Brain (organoid and tissue), 16 donors: ENCODE measurements at places on chromosomes 16 and 17.

GRCh38 chr17:68356520-68356919, 65.2 kb downstream of the ARSG start:
- DNase-seq, result no peak

GRCh38 chr16:750485-750884, 9.7 kb upstream of the CIAO3 start:
- DNase-seq, result no peak

DNA sequence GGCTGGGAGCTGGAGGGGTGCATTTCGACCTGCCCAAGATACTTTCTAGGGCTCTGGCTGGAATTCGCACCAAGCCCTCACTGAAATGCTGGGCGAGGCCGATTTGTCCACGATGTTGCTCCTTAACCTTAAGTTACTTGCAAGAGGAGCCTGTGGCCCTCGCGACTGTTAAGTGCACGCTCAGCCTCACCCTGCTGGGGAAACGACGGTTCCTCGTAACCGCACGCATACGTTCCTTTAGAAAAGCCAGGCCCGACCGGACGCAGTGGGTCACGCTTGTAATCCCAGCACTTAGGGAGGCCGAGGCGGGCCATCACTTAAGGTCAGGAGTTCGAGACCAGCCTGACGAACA, 607 bp upstream of the NCOR1 start:
- no peak for DNase-seq

- no peak for DNase-seq
Observed at GRCh38 chr17:82338858-82339633, 5.5 kb upstream of the SECTM1 start.

DNA sequence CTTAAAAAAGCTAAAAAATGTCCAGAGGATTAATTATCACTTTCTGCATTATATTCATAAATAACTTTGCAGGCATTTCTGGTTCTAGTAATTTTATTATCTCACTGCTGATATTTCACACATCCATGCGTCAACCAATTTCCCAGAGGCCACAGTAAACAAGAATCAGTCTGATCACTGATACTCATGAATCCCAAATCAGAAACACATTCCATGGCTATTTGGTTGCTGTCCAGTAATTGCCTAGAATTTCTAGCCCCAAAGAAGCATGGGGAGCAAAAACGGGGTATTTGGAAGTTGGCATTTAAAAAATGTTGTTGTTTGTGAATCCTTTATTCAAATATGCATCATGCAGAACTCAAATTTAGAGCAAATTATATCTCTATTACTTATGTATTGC, 244.8 kb downstream of the CDH8 start:
- no peak for DNase-seq

- DNase-seq, result no peak
Observed at GRCh38 chr17:48720266-48721008, 1.9 kb downstream of the PRAC1 start.

DNA sequence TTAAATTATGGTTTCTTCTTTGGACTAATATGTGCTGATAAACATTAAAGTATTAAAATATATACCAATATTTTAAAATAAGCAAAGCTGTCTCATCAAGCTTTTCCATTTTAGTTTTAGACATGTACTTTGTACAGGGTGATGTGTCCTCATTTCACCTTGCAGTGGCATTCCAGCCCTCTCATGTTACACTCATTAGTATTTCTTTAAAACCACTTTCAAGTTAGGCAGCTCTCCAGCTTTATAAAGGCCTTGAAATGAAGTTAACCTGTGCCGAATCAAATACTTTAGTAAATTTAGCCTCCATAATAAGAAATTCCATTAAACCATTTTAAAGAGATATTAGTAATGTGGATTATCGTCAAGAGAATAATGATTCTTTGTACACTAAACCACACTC, 107.6 kb upstream of the HLF start:
- no peak for DNase-seq

DNA sequence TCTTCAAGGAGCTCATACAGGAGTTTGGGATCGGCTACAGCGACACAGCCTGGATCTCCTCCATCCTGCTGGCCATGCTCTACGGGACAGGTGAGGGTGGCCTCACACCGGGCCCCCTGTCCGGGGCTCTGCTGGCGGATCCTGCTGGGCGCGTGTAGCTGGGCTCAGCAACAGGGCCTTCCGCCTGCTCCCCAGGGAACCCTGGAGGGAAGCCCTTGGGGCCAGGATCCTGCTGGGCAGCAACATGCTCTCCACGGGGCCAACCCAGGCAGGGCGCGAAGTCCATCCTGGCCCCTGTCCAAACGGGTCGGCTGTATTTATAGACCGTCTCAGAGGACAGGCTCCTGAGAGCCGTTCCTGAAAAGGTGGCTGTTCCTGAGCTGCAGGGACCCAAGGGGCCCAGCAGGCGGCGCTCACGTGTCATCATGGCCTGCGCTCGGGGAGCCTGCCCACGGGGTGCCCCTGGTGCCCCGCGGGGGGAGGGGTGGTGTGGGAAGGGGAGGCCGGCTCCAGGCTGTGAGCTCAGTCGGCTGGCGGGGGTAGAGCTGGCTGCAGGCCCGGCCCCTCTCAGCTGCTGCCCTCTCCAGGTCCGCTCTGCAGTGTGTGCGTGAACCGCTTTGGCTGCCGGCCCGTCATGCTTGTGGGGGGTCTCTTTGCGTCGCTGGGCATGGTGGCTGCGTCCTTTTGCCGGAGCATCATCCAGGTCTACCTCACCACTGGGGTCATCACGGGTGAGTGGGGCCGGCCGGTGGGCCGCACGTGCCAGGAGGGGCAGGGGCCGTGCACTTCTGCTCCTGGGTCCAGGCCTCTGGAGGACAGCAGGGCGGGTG, 7.5 kb downstream of the SLC16A3 start:
- DNase-seq, result peak; percentile 68

GRCh38 chr16:75256696-75257343, 5.4 kb upstream of the BCAR1 start:
- peak; percentile 76 for DNase-seq

DNA sequence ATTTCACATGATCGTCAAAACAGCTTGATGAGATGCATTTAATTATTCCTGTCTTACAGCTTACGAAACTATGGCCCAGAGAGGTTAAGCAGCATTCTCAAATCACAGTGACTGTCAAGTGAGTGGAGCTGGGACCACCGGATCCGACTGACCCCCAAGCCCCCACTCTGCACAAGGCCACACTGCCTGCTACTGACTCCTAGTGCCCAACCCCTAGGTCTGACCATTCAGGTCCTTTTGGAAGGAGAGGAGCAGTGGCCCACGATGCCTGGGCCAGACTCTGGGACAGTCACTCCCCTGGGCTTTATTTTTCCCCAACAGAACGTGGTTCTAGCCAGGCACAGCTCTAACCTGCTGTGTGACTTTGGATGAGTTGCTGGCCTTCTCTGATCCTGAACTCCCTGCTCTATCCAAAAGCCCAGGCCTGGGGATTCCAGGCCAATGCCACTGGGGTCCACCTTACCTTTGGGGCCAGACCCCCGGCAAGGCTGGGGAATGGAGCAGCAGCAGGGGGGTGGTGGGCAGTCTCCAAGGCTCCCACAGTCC, 9.9 kb downstream of the TSPOAP1 start:
- no peak for DNase-seq

DNA sequence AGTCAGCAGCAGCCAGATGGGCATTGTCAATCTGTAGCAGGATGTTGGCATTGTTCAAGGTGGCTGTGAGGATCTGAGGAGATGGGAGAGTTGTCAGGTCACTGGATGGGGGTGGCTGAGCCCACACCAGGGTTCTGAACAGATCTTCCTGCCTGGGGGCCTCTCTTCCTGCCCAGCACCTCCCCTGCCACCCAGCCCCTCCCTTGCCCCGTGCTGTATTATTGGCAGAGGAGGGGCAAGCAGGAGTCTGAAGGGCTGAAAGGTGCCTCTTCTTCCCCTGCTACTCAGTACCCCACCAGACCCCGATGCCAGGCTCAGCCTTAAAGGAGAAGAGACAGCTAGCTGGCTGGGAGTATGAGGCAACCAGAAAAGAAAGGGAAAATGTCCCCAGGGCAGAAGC, 93.0 kb downstream of the GOSR1 start:
- no peak for DNase-seq

- DNase-seq, result peak; percentile 53
Observed at GRCh38 chr17:63550817-63551639, 751 bp downstream of the DCAF7 start.

- DNase-seq, result no peak
Observed at GRCh38 chr16:80654094-80654862, 113.5 kb downstream of the DYNLRB2 start.

GRCh38 chr17:79943347-79944241, 92.1 kb downstream of the TBC1D16 start:
- no peak for DNase-seq

GRCh38 chr17:64506576-64507412, at the start of gene CEP95:
TSS of gene CEP95 (plus strand) at chr17:64506977. CDS start at chr17:64507098, 121 bp downstream.
- peak; percentile 97 for DNase-seq

DNA sequence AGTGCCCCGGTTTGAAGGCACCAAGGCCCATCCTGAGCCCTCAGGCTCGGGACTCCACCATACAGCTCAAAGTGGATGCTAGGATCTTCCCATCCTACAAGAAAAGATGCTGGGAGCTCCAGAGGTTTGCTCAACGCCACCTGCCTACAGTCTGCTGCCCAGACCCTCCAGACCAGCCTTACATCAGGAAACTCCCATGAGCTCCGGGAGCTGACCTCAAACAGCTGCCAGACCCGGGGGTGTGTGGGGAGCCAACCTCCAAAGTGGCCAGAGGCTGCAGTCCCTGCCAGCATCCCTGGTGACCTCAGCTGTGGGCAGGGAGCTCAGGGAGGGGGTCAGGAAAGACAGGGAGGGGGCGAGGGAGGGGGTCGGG, 43.8 kb downstream of the C16orf82 start:
- no peak for DNase-seq

- no peak for DNase-seq
Observed at GRCh38 chr17:28534740-28535375, 17.6 kb downstream of the UNC119 start.

- DNase-seq, result no peak
Observed at GRCh38 chr17:37700881-37701280, 44.0 kb downstream of the HNF1B start.

- no peak for DNase-seq
Observed at GRCh38 chr17:13209081-13209480, 191.3 kb upstream of the ELAC2 start.

DNA sequence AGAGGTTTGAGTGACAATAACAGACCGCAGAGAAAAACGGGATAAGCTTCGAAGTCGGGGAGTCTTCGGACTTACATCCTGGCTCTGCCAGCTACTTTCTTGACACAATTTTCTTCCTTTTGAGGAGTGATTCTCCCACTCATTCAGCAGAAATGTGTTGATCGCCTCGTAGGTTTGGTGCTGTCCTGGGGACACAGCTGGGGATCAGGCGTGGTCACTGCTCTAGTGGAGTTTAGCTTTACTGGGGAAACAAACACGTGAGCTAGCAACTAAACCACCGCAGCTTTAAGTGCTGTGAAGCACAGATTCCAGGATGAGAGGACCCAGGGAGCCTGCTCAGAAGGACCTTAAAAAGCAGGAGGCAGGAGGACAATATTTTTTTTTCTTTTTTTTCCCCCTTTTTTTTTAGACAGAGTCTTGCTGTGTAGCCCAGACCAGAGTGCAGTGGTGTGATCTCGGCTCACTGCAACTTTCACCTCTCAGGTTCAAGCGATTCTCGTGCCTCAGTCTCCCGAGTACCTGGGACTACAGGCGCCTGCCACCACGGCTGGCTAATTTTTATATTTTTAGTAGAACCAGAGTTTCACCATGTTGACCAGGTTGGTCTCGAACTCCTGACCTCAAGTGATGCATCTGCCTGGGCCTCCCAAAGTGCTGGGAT, 858 bp downstream of the NUBP1 start:
- DNase-seq, result no peak

GRCh38 chr16:27826893-27827289, 236.6 kb downstream of the GSG1L start:
- DNase-seq, result no peak

DNA sequence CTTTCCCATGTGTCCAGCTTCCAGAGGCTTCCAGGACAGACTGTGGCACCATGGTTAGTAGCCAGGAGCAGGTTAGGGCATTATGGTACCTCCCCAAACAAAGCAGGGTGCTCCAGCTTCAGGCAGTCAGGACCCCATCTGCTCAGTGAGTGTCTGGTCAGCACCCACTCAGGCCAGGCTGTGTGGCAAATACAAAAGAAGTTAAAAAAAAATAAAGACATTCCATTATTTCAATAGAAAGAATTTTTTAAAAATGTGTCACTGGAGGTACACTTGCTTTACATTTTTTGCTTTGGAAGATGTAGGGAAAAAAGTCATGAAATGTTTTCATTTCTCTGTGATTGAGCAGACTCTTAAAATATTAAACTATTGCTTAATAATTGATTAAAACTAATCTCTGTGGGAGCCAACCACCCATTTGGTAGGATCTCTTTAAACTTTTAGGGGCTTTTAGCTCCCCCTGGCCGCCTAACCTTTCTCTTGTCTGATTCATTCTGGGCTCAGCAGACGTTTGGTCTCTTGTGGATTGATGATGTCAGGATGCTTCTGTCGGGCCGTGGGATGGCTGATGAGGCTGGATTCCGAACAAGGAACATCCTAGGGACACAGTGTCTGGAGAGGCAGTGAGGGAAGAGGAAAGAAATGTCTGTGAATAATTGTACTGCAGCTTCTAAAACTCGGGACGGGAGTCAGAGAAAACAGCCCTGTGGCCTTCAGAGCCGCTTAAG, 28.4 kb upstream of the NPTX1 start:
- DNase-seq, result no peak

DNA sequence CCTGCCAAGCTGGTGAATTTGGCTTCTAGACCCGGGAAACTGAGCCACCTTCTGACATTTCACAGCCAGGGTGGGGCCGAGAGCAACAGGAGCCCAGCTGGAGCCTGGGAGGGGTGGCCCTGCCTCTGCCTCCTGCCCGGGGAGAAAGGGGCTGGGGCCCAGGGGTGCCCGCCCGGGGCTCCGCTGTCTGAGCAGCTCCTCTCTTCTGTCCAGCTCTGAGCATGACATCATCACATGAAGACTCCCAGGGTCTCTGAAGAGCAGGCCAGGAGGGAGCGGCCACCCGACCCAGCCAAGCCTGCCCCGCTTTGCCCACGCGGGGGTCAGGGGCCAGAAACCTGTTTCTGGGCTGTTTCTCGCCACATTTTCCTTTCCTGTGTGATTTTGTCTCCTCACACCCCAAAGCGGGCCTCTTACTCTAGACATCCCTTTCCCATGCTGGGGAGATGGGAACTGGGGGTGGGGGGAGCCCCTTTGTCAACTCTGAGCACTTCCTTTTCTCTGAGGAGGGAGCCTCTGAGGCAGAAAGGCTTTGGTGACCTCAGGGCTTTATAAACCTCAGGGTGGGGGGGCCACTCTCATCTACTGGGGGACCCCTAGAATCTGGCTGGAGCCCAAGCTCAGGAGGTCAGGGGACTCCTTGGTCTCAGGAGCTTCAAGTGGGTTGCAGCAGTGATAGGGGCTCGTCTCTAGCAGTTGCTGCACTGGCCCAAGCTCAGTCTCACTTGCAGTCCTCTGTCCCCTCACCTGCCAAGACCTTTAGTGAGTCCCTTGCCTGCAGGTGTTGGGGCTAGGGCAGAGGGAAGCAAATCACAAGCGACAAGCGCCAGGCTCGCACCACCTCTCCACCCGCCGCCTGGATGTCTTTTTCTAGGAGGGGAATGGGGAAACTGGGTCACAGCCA, 7.6 kb downstream of the UBALD2 start:
- no peak for DNase-seq

- no peak for DNase-seq
Observed at GRCh38 chr16:75252946-75253911, 1.8 kb upstream of the BCAR1 start.
